ENCODE measurements at places on chromosomes 12 and 14.

DNA sequence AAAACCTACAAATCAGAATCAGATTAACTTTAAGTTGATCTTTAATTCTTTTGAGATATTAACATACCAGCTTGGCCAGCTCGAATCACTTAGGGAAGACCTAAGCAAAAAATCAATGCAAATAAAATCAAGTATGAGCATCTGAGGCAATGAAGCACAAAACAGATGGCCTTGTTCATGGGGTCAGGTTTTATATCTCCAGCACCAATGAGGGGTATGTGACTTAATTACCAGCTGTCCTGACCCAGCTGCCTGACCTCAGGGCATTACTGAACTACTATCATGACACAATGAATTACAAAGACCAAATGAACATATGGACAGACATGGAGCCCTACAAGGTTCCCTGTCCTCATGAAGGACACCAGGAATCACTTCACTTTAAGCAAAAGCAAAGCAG is 70.5 kb downstream of the FGD6 start:
- no peak for DNase-seq

DNA sequence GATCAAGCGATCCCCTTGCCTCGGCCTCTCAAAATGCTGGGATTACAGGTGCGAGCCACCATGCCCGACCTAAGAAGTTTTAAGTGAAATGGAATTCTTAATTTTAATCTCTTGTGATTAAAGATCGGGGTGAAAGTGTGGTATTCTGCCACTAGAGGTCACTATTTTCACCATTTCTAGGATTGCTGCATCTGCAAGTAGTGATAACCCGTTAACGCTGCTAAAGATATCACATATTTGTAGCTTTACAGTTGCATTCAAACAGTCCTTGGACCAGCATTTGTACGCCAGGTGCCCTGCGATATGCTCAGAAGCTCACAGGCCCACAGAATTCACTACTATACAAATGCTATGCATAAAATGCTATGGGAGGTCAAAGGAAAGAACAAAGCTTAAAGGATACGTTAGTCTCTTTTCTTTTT is 19.3 kb downstream of the CCDC62 start:
- DNase-seq = peak; percentile 87

DNA sequence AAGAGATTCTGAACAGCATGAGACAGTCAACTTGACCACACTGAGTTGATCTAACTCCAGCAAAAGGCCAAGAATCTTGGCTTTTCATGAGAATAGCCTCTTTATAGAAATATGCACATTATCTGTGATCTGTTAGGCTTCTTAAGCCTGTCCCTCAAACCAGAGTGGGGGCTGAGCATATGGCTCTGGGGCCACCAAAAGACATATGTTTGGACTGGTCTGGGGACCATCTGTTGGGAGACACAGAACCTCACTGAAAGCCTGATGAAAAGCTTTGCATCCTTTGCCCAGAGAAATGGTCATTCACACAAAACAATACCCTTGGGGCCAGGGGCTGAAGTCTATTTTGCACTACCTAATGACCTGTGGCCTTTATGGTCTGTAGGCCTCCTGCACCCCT is 165.3 kb upstream of the PRMT8 start:
- no peak for DNase-seq

DNA sequence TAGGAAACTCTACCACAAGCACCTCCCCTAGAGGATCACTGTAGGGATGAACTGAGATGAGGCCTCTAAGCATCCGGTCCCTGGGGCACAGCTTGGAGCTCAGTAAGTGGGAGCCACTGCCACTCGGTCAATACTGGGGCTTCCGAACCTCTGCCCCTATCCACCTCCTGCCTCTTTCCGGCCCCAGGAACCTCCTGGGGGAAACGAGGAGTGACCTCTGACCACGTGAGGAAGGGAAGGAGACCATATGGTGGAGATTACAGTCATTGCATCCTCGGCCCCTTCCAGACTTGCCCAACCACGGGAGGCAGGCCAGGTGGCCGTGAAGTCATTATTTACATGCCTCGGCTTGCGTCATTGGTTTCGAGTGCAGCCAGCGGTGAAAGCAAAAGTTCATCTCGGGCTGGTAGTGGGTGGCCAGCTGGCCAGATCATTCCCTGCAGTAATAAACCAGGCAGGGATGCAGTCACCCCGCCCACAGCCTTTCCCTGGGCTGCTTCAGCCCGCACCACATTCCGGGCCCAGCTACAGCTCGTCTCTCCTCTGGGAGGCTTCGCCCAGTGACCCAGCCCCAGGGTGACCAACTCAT is 65.4 kb downstream of the C14orf132 start:
- DNase-seq = no peak

DNA sequence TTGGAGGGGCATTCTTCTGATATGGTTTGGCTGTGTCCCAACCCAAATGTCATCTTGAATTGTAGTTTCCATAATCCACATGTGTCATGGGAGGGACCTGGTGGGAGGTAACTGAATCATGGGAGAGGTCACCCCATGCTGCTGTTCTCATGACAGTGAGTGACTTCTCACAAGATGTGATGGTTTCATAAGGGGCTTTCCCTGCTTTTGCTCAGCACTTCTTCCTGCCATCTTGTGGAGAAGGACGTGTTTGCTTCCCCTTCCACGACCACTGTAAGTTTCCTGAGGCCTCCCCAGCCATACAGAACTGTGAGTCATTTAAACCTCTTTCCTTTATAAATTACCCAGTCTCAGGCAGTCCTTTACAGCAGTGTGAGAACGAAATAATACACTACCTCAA is 382.4 kb downstream of the VRK1 start:
- DNase-seq = no peak

- no peak for DNase-seq
Measured at GRCh38 chr12:30136696-30137095, 353.0 kb upstream of the TMTC1 start.

DNA sequence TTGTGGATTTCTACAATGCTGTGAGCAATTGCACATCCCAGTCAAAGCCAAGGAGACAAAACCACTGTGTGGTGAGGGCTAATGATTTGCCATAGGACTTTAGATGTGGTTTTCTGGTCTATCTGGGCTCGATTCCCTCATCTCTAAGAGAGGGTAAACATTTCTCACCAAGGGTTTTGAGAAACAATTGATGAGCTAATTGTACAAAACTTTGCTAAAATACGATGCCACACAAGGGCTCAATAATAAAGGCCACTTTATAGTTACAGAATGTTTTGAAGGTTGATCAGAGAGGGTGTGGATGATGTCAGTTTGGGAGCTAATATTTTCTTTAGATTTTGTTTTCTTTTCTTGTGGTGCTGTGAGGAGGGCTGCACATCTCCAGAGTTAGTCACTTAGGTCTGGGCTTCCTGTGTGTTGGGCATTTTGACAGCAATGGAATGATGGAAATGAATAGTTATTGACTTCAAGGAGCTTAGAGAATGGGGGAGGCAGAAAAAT is 60.8 kb upstream of the SLC38A4 start:
- DNase-seq = no peak

GRCh38 chr14:106422066-106422465 is 895.7 kb downstream of the TMEM121 start:
- no peak for DNase-seq

DNA sequence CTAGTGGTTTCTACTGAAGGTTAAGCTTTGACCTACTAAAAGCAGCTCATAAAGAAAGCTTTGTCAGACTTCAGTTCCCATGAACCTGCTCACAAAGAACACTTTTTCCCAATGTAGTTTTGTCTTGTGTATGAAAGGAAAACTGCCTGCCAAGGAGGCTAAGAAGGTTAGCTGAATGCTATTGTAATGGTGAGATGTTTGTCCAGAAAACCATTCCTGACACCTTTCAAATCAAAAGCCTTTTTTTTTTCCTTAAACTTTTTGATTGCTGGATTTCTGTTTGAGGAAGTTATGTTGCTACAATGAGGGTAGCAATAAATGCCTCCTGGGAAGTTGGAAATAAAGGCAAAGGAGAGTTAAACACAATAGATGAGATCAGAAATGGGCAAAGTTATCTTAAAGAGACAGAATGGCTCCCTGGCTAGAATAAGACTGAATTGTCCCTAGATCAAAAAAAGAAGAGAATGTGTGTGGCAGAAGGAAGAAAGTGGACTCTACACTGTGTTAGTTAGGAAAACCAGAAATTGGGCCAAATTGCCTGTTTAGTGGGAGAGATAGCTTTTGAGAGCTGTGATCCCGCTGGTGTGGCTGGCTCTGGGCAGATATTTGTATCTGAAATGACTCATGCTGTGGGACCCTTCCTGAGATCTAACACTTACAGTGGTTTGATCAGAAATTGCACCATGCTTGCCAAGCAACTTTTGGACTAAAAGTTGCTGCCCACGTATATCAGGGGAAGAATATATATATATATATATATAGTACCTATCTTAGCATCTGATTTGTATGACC is 27.5 kb downstream of the TECPR2 start:
- DNase-seq = peak; percentile 67

DNA sequence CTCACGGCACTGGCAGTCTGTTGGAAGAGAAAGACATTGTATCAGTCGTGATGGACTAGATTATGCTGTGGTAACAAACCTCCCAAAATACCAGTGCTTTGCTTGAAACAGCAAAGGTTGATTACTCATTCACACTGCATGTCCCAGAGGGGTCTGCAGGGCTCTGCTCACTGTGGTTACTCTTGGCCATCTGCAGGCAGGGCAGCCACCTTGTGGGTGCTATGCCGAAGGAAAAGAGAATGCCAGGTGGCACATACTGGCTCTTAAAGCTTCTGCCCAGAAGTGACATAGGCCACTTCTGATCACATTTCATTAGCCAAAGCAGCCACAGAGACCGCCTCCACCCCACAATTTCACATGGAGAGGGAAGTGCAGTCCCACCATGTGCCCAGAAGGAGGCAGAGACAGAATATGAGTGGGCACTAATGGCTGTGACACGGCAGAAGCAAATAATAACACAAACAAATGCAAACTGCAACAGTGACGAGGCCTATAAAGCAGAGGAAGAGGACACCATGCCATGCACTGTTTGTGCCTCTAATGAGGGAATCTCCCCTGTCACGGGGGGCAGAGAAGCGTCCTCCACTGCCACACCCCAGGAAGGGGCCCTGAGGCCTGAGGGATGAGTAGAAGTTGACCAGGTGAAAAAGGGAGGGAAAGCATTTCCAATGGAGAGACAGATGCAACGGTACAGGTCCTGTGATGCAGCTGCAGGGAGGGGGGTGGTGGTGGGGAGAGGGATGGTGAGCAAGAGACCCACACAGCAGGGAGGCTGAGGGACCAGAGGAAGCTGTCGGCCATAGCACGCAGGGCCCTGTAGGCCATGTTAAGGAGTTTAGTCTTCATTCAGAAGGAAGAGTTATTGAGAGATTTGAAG is 51.7 kb upstream of the KICS2 start:
- DNase-seq = peak; percentile 47

GRCh38 chr12:116736962-116737773 is 701 bp downstream of the SPRING1 start:
- DNase-seq = no peak

DNA sequence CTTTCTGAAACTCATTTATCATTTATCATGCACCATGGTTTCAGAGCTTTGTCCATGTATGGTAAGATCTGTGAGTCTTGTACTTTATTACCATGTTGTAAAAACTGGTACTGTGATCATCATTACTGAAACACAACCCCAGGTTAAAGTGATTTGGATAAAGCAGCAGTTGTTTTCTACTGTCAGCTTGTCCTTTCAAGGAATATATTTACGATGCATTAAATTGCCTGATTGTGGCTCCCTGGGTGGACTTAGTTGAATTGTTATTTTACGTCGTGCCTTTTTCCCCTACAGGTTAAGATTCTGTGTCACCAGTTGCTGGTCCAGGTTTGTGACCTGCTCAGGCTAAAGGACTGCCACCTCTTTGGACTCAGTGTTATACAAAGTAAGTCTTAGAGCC is 46.1 kb downstream of the FRMD6 start:
- no peak for DNase-seq

- DNase-seq = no peak
Measured at GRCh38 chr14:35213143-35213788, 78.9 kb upstream of the PSMA6 start.

DNA sequence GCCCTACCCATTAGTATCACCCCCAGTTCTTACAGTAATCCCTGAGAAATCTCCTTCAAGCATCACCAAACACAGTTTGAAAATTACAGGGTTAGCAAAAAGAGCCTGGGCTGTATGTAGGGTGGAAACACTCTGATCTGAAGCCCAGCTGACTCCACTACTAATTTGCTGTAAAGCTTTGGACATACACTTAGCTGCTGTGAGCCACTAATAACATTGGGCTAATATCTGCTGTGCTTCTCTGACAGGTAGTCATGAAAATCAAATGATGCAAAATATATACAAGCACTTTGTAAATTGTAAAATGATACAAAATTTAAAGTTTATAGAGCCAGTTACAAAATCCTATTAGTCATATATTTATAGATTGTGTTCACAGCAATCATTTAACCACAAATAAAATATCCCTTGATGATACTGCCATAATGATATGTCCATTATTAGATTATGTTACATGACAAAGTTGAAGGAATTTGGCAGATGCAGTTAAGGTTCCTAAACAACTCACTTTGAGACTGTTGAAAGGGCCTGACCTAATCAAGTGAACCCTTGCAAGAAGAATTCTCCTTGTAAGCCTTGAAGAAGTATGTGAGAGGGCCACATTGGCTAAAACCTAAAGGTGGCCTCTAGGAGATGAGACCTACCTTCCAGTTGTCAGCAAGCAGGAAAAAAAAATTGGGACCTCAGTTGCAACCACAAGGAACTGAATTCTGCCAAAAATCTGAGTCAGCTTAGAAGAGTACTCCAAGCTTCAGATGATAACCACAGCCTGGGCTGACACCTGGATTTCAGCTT is 19.0 kb downstream of the TWF1 start:
- DNase-seq = no peak

DNA sequence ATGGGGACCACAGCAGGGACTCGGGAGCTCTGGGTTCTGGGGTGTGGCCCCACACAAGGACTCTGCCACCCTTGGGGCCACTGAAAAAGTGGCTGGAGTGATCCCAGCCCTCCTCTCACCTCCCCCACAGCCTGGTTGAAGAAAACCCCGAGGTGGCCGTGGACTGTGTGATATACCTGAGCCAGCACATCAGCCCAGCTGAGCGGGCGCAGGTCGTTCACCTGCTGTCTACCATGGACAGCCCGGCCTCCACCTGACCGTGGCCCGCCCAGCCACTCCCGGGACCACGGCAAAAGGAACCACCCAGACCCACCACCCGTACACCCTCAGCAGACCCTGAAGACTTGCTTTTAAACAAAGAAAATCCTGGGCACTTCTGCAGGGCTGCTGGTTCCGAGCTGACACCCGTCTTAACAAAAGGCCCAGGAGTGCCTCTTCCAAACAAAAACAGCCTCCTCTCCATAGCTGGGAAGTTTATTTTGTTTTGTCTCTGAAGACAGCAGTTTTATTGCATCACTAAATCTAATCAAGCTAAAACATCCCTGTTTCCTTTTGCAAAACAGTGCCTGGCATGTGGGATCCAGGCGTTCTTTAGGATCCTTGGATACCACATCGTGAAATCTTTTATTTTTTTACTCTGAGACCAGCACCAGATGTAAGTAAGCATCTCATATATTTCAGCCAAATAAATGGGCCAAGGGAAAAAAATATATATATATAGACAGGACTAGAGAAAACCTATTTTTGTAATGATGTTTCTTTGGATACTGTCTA is 42.8 kb downstream of the FOXN4 start:
- no peak for DNase-seq

GRCh38 chr12:131024721-131025120 is 71.0 kb downstream of the ADGRD1 start:
- no peak for DNase-seq

Measured in OCI-M1 (cell line).